HT1080 (cell line): ENCODE measurements at places on chromosomes 7 and 10.

- DNase-seq = no peak
Measured at GRCh38 chr10:128540781-128541761, 414.8 kb upstream of the MKI67 start.

- DNase-seq = no peak
Measured at GRCh38 chr10:7755103-7755502, 32.7 kb downstream of the KIN start.

DNA sequence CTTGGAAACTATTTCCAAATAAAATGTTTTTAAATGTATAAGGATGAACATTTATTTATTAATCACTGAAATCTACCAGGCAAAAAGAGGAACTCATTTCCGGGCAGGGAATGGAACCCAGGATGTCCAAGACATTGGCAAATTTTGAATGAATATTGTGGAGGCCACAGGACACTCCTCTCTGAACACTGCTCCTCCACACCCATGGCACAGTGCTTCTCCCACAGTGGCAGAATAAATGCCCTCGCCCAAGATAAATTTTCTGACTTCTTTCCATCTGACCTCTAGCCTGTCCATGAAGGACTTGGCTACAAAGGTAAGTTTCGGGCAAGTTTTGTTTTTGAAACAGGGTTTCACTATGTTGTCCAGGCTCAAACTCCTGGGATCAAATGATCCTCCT is 39.0 kb downstream of the HIPK2 start:
- no peak for DNase-seq

DNA sequence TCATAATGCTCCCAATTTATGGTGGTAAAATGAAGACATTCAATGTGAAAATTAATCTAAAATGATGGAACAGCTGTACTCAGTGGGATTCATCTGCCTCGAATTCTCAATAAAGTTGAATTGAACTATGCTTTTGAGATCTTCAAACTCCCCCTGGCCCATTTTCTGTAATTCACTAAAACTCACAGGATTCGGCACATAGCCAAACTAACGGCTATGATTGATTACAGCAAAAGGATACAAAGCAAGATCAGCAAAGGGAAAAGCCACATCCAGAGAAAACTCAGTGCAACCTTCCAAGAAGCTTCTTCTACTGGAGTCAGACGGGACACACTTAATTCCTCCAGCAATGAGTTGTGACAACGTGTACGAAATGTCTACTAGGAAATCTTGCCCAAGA is 307.5 kb downstream of the CNTNAP2 start:
- DNase-seq = no peak

- DNase-seq = no peak
Measured at GRCh38 chr10:81872206-81872862, 2.7 kb upstream of the NRG3 start.

DNA sequence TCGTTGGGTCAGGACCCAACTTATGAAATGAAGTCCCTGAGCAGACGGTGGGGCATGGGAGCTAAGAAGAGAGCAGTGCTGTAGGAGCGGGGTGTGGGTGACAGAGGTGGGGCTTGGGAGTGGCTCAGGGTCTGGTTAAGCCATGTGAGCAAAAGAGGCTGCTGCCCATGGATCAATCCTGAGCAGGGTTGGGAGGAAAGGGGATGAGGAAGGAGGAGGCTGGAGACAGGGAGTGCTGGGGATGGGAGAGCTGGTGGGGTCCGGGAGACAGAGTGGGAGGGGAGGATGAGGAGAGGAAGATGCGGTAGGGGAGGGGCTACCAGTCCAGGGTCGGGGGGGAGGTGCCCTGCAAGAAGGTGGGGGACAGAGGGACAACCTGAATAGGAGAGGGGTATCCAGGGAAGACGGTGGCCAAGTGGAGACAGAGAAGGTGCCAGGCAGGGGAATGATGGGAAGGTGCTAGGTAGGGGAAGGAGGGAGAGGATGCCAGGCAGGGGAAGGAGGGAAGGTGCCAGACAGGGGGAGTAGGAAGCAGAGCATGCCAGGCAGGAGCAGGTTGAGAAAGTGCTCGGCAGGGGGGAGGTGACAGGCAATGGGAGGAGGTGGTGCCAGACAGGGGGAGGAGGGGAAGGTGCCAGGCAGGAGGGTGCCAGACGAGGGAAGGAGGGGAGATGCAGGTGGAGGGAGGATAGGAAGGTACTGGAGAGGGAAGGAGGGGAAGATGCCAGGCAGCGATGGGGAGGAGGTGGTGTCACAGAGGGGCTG is 27.5 kb upstream of the SMARCD3 start:
- DNase-seq = no peak

DNA sequence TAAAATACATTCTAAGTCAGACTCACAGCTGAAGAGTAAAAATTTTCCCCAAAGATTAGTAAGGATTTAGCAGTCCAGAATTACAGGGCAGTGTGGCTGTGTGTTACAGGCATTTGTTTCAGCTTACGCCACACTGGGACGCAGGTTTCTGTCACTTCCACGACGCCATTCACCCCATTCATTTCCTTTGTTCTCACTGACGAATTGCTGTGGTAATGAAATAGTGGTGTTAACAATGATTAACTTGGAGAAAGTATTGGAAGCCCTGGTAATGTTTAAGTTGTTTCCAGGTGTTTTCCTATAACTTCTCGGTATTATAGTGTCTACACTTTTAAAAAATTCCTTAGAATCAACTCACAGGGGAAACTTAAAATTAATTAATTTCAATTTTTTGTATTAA is 370.9 kb downstream of the SH2D4B start:
- DNase-seq = no peak

GRCh38 chr10:110218632-110219031 is 11.2 kb downstream of the MXI1 start:
- DNase-seq = no peak

DNA sequence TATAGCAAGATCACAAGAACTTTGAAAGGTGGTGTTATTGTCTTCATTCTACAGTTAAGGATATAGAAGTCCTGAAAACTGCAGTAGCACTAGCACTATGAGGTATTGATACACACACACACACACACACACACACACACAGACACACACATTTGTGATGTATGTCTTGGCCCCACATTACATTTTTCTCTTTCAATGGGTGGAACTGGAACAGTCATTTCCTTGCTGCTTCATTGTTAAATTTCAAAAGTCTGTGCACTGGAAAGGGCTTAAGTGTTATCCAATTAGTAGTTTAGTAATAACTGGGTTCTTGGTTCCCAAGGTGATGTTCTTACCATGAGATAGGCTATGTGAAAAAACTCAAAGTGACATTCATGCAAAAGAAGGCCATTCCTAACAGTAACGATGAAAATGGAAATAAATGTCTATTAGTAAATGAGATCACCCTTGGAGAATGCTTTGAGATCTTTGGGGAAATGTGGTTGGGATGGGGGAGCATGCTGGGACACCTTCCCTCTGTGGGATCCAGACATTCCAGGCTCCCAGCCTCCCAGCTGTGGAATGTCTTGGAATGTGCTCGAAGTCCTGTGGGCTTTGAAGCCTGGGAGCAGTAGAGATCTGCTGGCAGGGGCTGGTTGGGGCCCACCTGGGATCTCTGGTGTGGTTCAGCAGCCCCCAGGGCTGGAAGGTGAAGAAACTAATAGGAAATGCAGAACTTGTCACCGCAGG is 37.4 kb upstream of the CALD1 start:
- DNase-seq = peak; percentile 50

DNA sequence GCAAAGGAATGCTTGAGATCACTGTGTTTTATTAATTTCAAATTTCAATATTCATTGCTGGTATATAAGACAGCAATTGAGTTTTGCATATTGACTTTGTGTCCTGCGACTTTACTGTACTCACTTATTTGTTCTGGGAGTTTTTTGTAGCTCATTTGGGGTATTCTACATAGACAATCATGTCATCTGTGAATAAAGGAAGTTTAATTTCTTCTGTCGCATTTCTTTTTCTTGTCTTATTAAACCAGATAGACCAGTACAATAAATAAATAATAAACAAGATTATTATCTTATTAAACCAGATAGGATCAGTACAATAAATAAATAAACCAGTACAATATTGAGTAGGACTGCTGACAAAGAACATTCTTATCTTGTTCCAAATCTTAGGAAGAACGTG is 448.2 kb downstream of the RPS24 start:
- no peak for DNase-seq

DNA sequence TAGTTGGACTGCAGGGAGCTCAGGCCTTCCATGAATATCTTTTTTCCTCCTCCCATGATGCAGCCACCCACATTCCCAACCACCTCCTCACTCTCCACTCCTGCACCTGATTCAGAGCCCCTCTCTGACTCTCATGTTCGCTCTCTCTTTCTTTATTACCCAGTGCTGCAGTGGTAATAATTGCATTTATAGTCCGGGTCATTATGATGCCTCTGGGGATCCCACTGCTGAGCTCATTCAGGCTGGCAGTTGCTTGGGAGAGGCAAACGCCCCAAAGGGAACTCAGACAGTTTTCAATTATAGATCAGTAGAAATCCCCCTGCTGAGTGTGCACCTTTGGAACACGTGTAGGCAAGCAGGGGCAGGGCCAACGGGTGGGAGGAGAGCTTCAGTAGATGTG is 953.0 kb downstream of the GRID1 start:
- no peak for DNase-seq

GRCh38 chr10:97230146-97230545 is 44.4 kb upstream of the SLIT1 start:
- DNase-seq = peak; percentile 50

- DNase-seq = no peak
Measured at GRCh38 chr10:116919706-116920105, 70.4 kb downstream of the ENO4 start.

DNA sequence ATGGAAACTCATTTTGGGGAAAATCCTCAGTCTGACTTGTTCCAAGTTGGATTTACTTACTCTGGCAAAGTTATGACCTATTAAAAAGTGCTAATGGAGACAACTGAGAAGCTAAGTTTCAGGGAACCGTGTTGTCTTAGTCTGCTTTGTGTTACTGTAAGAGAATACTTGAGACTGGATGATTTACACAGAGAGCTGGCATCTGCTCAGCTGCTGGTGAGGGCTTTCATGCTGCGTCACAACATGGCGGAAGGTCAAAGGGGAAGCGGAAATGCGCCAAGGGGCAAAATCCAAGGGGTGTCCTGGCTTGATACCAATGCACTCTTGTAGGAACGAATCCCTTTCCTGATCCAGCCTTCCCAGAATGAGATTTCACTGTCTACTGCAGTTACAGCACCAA is 46.4 kb downstream of the MTURN start:
- DNase-seq = no peak

DNA sequence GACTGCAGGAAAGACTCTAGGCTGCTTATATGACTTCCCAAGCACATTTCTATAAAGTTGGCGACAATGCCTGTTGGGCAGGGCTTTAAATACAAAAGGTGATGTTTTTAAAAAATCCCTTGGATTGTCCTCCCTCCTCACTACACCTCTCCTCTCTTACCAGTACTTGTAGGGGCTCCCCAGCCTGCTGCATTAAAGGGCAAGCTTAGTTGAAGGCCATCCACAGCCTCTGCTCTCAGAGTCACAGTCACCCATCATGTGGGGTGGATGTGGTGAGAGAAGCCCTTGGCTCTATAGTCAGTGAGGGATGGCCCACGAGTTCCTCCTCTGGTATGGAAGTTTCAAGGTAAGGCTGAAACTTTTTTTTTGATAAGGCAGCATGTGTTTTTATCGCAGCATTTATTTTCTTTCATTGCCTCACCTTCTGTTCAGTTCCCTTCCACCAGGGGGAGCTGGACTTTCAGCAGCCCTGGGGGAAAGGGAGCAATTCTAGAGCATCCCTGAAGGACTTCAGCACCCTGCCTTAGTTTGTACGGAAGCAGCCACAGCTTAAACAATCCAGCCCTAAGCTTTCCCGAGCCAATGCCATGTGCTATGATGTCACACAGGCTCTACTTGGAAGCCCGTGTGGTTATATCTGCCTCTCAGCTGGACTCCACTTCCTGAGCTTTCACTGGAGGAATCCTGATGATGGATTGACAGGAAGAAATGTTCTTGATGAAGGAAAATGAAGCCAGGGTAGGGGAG is 131.9 kb downstream of the CALCR start:
- DNase-seq = peak; percentile 46

DNA sequence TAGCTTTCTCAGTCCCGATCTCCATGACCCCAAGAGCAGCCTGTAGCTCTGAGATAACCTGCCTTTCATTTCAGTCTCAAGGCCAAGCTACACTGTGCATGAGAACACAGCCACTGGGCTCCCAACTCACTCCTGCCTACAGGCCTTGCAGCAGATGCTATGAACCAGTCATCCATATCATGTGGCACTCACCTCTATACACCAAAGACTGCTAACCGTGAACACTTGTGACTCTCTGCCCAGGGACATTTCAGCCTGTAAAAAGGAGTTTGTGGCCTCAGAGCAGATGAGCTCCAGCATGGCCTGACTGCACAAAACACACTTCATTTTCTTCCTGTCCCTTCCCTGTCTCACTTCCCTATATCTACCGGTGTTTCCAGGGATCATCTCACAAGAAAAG is 56.9 kb upstream of the NPY start:
- no peak for DNase-seq

- no peak for DNase-seq
Measured at GRCh38 chr7:129728875-129729467, 117.5 kb downstream of the NRF1 start.

GRCh38 chr10:128869101-128869749 is 597.8 kb upstream of the MGMT start:
- no peak for DNase-seq

GRCh38 chr10:89916468-89917215 is 215.3 kb downstream of the KIF20B start:
- DNase-seq = peak; percentile 57

- peak; percentile 95 for DNase-seq
Measured at GRCh38 chr7:151599401-151600227, 79.9 kb upstream of the RHEB start.

DNA sequence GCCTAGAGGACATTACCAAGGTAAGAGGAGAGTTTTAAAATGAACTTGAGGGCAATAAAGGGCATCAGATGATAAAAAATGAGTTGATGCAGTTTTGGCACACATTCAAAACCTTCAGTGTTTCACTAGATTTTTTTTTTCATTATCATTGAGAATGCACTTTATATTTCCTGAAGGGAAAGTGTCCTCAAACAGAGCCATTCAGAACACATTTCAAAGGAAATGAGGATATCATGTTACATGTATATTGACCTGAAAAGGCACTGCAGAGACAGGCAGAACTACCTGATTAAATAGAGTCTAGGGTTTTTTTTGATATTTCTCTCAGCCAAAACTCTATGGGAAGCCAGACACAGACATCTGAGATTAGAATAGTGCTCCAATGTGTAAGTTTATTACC is 454.0 kb downstream of the NEBL start:
- DNase-seq = no peak

DNA sequence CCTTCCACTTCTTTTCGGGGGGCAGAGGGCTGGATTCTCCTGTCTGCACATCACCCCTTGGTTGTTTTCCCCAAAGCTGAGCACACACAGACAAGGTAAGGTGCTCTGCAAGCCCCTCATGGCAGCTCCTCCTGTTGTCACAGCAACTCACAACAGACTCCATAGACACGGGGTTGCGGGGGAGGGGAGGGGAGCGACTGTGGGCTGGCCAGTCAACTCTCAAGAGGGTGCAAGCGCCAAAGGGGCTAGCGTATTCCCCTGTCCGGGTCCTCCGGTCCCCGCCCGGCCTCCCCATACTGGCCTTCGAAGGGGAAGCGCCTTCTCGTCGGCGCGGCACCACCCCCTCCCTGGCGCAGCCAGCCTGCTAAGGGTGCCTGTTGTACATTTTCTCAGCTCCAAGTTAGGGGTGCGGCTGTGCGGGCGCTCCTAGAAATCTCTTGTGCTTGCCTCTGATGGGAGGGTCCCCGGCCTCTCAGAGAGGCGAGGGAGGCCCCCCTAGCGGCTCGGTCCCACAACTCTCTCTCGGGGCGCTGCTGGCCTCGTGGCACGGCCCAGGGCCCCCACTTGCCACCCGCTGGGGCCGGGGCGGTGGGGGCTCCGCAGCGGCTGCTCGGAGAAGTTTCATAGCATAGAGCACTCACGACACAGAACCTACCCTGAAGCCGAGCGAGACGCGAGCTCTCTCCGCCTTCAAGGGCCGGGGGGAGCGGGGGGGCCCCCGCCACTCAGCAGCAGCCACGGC is 498 bp downstream of the RHOBTB1 start:
- peak; percentile 56 for DNase-seq
